Fibroblast of lung (primary cell): ENCODE measurements at places on chromosomes 7 and 10.

GRCh38 chr7:155555116-155555695, 8.8 kb upstream of the CNPY1 start:
- no peak for DNase-seq

GRCh38 chr7:155918720-155919390, 106.6 kb upstream of the SHH start:
- DNase-seq: peak; percentile 98

DNA sequence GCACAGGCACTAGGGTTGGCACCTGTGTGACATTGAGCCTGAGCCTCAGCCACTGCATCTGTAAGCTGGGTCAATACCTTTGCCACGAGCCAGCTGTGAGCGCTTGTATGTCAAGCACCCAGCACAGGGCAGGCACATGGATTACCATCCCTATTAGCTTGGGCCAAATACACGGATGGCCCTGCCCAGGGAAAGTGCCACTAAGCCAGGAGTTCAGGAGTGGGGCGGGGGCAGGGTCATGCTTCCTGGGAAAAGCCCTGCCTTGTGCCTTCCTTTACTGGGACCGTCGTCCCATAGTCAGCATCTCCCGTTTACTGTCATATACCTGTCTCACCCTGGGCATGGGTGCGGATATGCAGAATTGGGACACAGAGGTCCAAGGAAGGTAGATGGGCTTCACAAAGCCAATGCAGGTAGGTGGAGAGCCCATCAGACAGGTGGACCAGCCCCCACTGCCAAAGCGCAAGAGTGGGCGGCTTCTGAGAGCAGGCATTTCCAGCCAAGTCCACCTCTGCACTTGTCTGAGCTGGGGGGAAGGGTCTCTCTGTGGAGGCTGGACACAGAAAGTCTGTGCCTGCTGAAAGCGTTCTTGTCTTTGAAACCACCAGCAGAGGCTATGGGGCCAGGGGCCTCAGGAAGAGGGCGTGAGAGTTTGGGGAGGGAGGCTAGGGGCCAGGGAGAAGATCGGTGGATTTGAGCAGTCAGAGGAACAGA, 72.6 kb downstream of the VWA2 start:
- no peak for DNase-seq

DNA sequence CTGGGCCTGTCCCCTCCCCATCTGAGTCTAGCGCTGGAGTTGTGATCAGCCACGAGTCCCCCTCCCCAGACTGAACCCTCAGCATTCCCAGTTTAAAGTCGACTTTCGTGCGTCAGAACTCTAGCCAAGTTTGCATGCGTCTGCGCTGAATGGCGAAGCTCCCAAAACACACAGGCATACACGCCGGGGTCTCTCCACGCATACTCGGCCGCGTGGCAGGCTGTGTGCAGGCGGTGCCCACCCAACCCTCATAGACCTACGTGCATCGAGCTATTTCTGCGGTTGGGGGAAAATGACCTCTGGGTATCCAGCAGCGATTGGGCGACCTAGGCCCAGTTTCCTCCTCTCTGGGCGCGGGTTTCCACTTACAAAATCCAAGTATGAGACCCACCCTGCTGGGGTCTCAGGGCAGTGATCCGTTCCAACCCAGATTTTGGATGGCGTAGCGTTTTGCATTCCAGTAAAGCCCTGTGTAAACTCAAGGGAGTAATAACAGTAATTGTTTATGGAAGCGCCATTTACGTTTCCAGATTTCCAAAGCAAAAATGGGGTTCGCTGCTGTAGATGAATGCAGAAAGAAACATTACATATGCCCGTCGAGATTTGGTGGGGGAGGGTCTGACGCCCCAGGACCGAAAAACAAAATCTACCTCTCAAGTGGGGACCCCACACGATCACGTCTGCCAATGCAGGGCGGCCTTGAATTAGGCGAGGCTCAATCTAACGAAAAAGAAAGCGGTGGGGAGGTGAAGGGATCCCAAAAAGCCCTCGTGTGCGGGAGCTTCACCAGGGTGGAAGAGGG, 2.0 kb upstream of the HMX3 start:
- DNase-seq: no peak

DNA sequence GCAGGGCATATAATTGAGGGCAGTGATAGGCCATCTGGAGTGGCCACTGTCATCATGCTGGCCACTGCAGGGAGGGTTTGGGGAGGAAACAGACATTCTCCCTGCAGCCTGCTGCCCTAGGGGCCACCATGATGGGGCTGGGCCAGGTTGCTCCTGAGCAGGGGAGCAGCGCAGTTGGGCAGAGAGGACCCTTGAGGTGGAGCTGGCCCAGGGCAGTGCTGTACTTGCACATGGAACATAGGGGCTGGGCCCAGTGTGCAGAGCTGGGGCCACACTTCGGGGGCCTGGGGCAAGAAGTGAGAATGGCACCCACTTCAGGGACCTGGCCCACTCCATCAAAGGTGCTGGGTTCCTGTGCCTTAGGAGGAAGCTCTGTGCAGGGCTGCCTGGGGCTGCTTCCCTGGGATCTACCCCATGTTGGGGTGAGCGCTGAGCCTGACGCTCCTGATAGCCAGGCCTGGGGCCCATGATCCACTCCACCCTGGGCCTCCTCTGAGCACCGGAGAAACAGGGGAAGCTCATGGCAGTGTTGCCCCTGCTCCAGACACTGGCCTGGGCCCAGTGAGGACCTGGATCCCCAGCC, 21.3 kb upstream of the NUB1 start:
- DNase-seq: no peak

- peak; percentile 96 for DNase-seq
These were observed 42.5 kb downstream of the PPP1R3C start for GRCh38 chr10:91590142-91590903.

DNA sequence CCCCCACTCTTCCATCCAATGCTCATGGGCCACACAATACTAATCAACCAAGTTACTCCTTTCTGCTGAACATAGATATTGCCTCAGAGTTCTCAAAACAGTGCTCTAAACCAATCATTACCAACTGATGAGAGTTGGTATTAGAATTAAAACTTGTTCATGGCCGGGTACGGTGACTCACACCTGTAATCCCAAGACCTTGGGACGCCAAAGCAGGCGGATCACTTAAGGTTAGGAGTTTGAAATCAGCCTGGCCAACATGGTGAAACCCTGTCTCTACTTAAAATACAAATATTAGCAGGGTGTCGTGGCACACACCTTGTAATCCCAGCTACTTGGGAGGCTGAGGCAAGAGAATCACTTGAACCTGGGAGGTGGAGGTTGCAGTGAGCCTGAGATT, 8.2 kb downstream of the TM9SF3 start:
- DNase-seq: no peak

- peak; percentile 16 for DNase-seq
These were observed 323.1 kb downstream of the TFEC start for GRCh38 chr7:115707258-115708012.

DNA sequence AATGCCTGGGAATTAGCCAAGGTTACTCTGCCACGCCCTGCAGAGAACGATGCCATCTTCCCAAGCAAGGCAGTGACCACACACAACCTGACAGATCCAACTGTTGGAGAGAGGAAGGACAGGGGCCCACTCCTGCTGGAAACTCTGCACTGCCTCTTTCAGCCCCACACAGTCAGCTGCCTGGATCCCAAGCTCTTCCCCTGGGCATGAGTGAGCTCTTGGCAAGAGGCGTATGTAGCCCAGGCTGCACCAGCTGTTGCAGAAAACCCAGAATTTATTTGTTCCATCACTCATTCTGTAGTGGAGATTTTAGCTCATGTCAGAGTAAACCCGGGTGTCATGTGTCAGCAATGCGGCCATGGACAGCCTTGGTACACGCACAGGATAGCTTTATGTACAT, 135.1 kb upstream of the TRIM24 start:
- no peak for DNase-seq

- no peak for DNase-seq
These were observed 29.9 kb downstream of the DCLRE1C start for GRCh38 chr10:14924013-14924412.

- peak; percentile 44 for DNase-seq
These were observed 40.2 kb downstream of the PRTFDC1 start for GRCh38 chr10:24912215-24912614.
